ENCODE measurements at places on chromosomes 7 and 10.

GRCh38 chr7:142381727-142382390 lies 124.0 kb upstream of the PRSS58 start:
- DNase-seq, result no peak

GRCh38 chr7:151691449-151691848 lies 171.8 kb upstream of the RHEB start:
- DNase-seq, result no peak

DNA sequence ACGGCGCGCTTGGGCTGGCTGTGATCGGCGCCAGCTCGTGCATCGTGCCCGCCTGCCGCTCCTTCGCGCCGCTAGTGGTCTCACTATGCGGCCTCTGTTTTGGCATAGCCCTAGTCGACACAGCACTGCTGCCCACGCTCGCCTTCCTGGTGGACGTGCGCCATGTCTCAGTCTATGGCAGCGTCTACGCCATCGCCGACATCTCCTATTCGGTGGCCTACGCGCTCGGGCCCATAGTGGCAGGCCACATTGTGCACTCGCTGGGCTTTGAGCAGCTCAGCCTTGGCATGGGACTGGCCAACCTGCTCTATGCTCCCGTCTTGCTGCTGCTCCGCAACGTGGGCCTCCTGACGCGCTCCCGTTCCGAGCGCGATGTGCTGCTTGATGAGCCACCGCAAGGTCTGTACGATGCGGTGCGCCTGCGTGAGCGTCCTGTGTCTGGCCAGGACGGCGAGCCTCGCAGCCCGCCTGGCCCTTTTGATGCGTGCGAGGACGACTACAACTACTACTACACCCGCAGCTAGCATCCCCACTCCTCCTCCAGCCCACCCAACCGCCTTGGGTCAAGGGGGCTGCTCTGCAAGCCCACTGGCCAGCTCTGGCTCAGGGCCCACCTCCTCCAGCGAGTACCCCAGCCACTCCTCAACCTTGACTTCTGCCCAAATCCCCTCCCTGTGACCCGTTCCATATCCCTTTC lies 1.9 kb downstream of the SLC18A3 start:
- no peak for DNase-seq

GRCh38 chr7:130142654-130143333 lies 62.4 kb downstream of the TMEM209 start:
- DNase-seq, result no peak

DNA sequence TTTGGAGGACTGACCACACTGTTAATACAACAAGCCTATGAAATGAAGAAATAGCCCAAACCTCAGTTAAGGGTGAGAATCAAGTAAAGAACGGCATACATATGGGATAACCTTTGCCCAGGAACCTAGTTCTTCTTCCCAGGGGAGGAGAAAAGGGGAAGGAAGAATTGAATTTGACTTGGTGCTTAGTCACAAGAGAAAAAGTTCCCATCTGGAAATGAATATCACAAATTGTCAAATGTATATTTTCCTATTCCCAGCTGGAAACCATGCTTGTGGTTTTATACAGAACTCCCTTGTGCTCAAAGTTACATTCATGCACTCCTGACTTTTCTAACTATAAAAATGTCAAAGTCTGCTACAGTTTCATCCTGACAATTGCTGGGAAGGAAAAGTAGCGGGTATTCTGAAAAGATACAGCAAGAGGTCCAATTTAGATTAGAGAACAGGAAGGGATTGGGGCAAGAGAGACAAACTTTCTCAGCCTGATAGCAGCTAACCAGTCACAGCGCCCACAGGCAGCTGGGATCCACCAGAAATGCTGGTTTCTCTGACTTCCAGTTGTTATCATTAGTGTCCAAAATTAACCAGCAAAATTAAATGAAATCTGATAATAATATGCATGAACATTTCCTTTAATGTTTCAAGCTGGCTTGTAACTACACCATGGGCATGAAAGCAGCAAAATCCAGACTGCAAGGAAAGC lies 18.6 kb upstream of the GSAP start:
- no peak for DNase-seq

DNA sequence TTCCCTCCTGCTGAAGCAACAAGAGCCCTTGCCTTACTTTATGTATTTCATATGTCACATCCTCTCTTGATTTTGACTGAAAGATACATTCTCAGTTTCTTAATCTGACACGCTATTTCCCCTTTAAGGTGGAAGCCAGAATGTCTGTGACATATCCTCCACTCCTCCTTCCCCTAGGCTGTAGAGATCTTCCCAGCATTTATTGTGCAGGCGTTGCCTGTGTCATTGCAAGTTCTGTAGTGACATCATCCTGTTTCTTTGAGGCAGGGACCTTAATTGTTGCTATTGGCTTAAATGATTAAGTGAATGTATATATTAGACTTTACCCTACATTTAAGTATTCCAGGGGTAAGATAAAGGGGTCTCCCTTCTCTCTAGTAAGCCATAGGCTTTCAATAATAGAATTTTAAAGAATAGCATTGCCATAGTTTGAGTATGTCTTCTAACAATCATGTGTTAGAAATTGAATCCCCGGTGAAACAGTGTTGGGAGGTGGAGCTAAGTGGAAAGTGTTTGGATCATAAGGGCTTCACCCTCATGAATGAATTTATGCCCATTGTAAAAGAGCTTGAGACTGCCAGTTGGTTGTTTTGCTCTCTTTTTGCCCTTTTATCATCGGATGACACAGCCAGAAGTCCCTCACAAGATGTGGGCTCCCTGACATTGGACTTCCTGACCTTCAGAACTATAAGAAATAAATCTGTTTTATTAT lies 189.5 kb upstream of the CDC14C start:
- no peak for DNase-seq

DNA sequence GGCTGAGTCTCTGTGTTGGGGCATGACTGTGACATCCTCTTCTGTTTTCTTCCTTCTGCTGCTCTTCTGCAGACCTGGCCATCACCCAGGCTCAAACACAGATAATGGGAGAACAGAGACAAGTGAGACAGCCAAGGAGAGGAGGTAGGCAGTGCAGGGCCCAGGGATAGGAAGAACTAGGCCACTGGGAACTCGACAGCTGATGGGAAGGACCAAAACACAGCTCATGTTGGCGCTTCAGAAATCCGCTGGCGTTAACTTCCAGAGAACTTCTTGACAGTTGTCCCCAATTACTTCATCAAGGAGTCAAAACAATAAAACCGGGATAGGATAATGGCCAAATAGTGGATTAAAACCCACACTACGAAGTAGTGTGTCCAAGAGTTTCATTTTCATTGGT lies 97.0 kb upstream of the PALS2 start:
- DNase-seq, result no peak

DNA sequence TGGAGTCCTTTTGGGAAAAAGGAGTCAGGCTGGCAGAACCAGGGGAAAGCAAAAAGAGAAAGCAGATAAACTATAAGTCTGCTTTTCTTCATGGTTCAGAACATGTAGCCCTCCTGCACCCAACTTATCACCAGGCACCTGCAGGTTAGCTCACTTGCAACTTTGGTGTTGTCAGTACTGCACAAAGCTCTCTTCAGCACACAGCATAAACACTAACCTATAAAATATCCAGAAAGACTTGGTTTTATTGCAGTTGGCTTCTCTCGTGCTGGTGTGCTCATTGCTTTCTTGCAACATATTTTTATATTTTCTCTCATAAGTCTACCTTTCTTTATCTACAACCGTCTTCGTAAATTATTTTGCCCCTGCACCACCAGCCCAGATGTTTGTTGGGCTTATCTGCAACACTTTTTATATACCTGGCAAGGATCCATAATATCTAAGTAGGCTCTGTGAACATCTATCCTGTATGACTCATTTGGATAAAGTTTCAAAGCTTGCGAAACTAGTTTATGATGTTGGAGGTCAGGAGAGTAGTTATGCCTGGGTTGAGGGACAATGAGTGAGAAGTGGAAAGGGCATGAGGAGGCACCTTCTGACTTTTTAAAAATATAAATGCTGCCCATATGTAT lies 164.6 kb downstream of the ANKRD30A start:
- no peak for DNase-seq

GRCh38 chr7:12712236-12712635 lies 24.8 kb downstream of the ARL4A start:
- DNase-seq, result no peak

Measured in COR-L47 (cell line).